ENCODE measurements at places on chromosomes 11 and 22.

GRCh38 chr11:117704395-117705100 lies 92.5 kb downstream of the DSCAML1 start:
- DNase-seq = no peak

- DNase-seq = no peak
These were observed 1383.2 kb downstream of the BRD1 start for GRCh38 chr22:48444320-48445112.

GRCh38 chr11:8962841-8963240 lies 1.4 kb downstream of the TMEM9B start:
- no peak for DNase-seq

DNA sequence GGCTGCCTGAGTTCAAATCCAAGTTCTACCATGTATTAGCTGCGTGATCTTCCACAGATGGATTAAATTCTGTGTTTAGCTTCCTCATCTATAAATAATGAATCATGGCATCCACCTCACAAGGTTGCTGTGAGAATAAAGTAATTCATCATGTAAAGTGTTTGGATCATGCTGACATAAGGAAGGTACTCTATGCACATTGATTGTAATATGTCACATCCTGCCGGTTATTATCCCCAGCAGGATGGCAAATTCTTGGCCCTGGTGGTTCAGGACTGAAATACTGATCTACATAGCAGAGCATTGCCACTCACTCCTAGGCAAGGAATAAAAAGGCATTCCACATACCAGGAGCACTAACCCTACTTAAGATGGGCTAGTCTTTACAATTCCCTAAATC lies 40.8 kb downstream of the LGR4 start:
- no peak for DNase-seq

GRCh38 chr11:112167145-112167544 lies at the start of gene TEX12:
Gene TEX12 (plus strand): TSS chr11:112167372. CDS start chr11:112169269, 1,897 bp downstream.
- no peak for DNase-seq

- no peak for DNase-seq
These were observed 77.7 kb upstream of the RAB1B start for GRCh38 chr11:66190786-66191185.

DNA sequence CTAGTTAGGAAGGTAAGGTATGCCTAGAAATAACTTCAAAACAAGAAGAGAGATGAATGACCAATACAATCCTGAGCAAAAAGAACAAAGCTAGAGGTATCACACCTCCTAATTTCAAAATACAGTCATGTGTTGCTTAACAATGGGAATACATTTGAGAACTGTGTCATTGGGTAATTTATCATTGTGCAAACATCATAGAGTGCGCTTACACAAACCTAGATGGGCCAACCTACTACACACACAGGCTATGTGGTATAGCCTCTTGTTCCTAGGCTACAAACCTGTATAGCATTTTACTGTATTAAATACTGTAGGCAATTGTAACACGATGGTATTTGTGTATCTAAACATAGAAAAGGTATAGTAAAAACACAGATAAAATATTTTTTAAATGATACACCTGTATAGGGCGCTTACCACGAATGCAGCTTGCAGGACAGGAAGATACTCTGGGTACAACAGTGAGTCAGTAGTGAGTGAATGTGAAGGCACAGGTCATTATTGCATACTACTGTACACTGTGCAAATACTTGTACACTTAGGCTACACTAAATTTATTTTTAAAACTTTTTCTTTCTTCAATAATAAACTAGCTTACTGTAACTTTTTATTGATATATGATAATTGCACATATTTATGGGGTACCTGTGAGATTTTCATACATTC lies 48.2 kb downstream of the STK33 start:
- no peak for DNase-seq

- DNase-seq = no peak
These were observed 20.9 kb upstream of the ATXN10 start for GRCh38 chr22:45650721-45651120.

DNA sequence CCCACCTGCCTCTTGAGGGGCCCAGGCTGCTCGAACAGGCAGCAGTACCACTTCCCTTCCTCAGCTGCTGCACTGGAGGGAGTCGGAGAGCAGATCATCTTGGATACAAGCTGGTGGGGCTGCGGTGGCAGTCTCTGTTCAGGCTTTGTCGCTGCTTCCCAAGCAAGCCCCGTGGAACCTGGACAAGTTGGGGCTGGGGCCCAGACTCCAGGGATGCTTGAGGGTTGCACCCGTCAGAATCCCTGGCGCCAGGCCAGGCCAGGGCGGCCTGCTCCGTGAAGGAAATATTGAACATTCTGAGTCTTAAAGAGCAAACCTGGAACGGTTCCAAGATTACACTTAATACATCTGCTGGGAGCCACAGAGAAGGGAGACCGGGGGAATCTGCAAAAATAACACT lies 310.1 kb upstream of the SORL1-AS1 start:
- no peak for DNase-seq

DNA sequence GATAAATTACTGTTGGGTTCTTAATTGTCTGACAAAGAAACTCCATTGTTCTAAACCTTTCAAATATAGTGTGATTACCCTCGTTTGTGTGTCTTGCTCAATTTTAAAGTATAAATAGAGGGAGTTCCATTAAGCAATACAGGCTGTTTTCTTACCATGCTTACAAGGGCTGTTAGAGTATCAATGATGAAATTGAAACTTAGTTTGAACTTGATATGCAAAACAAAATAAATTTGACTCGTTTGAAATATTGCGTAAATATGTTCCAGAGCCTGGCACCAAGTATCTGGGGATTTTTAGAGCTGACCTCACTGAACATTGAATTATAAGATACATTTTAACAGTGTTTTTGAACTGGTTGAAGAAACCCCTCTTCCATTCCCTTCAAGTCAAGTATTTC lies 31.7 kb downstream of the TEAD1 start:
- DNase-seq = no peak

GRCh38 chr22:49380828-49381114 lies 446.9 kb downstream of the BRD1 start:
- no peak for DNase-seq

DNA sequence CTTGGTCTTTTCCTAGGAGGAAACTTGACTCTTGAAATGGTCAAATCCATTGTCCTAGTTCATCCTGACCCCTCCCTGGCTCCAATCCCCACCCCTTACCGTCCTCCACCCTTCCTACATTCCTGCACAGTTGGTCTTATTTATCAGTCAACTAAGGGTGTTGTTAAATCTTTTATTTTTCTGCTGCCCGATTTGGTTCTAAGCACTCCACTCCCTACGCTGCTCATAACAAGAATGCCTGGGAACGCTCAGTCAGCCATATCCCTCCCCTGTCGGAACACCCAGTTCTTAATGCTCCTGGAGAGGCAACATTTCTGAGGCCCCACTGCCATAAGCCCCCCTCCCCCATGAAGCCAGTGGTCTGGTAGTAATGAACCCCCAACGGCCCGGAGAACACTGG lies 9.7 kb downstream of the EHF start:
- no peak for DNase-seq

GRCh38 chr11:90908074-90908473 lies 685.2 kb upstream of the CHORDC1 start:
- DNase-seq = no peak

DNA sequence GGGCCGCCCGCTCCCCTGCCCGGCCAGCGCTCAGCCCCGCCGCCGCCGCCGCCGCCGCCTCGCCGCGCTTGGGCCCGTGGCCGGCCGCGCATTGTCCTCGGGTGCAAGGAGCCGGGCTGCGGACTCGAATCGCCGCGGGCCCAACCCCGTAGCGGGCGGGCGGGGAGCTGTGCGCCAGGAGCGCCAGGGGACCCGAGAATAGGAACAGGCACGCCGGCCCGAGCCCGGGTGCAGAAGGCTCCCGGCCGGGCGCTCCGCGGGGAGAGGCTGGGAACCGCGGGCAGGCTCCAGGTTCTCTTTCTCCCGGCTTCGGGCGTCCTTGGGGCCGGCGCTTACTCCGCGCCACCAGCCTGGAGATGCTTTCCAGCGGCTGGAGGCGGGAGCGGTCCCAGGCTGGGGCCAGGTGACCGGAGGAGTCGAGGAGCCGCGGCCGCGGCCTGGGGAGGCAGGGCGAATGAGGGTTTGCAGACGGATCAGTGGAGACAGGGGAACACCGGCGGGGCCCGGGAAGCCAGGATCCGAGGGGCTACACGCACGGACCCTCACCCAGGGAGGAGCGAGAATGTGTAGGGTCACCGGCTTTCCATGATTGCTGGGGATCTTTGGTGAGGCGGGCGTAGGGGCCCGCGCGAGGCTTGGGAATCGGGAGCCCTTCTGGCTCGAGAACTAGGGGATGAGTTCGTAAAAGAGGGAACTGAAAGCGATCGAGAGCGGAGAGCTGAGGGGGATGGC lies 726 bp downstream of the PKNOX2 start:
- DNase-seq = no peak

DNA sequence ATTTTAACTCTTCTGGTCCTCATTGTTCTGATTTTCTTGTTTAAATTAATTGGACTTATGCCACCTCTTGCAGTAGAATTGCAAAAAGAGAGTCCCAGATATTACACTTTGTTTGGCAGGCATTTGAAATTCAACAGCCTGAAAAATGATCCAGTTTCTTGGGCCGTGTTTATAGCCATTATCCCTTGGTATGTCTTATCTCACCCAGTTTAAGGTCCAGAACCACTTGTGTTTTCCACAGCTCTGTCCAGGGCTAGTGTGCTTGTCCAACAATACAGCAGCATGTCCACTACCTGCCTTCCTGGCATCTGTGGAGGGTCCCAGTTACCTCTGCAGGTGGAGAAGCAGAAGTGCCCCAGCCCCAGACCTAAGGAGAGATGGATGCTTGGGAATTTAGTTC lies 397.4 kb downstream of the SOX6 start:
- DNase-seq = no peak

DNA sequence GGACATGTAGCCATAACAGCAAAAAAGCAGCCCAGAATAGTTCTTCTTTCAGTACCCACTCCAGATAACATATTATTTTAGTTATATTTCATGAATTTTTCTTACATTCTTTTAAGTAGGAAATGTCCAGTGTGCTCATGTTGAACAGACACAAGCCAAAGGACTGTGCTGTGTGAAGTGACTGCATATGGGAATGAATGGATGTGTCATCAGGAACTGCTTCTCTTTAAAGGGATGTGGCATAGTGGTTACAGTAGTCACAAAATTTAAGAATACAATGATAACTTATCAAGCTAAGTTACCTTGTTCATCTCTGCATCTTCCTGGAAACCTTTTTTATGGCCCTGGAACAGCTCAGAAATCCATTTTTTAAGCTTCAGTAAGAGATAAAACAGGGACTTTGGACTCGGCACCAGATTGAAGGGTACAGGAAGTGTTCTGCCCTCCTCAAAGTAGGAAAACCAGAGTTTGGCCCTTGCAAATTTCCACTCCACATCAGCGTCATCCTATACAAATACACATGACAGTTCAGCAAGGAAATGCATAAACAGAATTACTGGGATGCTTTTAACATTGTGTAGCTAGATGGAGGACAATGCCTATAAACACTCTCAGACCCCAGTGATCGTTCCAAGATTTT lies 112.8 kb downstream of the TRPC6 start:
- DNase-seq = no peak

DNA sequence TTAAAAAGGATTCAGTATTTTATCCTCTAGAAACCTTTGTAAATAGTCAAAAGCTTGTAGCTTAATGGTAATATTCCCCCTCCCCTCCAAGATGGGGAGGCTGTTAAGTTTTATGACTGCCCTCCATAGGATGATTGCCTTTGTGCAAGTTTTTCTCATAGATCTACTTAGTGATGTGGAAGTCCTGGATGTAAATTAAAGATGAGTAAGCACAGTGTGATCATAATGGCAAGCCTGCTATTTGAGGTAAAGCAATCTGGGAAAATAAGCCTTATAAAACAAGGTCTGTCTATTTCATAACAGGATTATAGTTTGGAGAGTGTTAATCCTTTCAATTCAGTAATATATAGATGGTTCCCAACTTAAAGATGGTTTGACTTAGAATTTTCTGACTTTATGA lies 216.3 kb downstream of the DDX10 start:
- DNase-seq = no peak

DNA sequence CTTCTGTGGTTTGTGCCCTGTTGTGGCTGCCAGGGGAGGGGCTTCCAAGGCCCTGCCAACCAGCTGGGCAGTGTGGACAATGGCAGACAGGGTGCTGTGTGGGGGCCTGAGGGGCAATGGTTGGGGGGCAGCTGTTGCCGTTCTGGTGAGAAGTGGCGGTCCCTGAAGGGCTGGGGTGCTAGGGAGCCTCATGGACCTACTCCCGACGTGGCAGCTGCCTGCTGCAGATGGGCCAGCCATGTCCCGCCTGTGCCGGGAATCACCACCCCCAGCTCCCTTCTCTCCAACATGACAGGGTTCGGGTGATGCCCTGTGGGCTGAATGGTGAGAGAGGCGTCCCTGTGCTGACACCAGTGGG lies 74.2 kb downstream of the KCNQ1 start:
- no peak for DNase-seq

DNA sequence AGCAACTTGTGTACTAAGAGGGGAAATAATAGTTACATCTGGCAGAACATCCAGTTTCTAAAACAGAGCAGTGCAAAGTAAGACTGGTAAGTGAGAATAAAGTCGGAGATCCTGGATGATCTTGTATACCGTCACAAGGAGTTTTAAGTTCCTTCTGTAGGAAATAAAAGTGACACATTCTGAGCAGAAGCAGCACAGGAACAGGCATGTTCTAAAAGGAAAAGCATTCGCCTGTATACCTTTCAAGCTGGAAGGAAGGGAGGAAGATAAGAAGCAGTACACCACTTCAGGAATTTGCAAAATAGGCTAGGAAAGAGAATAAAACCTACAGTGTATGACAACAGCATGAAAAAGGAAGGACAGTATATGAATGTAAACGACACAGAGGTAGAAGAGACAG lies 106.2 kb upstream of the TP53AIP1 start:
- DNase-seq = no peak

DNA sequence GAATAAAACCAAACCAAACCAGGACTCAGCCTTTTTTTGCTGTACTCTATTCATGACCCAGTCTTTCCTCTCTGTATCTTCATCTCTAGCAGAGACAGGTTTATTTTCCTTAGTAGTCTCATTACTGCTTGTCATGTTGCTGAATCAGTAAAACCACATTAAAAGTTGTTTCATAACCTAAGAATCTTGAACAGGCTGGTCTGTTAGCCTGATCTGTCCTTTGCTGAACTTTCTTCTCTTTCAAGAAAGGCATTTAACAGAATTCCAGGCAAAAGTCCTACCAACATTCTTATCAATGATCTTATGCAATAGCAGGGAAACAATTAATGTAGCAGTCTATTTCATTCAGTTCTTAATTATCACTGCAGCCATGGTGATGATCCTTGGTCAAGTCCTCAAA lies 197.7 kb downstream of the CASP12 start:
- DNase-seq = no peak

GRCh38 chr11:124763156-124763947 lies 1.3 kb upstream of the ESAM start:
- peak; percentile 62 for DNase-seq

- peak; percentile 24 for DNase-seq
These were observed at the start of gene RASD2 for GRCh38 chr22:35540595-35541253. Gene RASD2 (plus strand): TSS chr22:35540831. CDS start chr22:35546810, 5,979 bp downstream.

DNA sequence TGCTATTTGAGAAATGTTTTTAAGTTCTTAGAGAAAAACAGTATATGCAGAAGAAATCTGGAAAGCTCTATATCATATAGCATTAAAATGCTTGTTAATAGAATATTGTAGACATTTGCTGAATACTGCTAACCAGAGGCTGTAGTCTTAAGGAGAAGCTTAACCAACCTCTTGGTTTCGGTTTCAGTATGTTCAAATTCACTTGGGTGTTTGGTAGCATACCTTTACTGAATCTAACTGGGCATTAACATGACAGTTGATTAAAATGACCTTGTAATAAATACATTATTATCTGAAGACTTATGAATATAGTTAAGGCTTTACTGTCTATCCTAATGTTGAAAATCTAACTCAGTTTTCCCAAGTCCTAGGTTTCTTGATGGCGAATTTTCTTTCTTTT lies 5.4 kb downstream of the PCF11 start:
- no peak for DNase-seq

All from activated gamma-delta T cell (primary cell).